Stimulated activated CD8-positive, alpha-beta memory T cell treated with anti-CD3 and anti-CD28 coated beads, Interleukin-15, amount 100 ng/mL, for 48 hours (primary cell): ENCODE measurements at places on chromosomes 16 and 17.

DNA sequence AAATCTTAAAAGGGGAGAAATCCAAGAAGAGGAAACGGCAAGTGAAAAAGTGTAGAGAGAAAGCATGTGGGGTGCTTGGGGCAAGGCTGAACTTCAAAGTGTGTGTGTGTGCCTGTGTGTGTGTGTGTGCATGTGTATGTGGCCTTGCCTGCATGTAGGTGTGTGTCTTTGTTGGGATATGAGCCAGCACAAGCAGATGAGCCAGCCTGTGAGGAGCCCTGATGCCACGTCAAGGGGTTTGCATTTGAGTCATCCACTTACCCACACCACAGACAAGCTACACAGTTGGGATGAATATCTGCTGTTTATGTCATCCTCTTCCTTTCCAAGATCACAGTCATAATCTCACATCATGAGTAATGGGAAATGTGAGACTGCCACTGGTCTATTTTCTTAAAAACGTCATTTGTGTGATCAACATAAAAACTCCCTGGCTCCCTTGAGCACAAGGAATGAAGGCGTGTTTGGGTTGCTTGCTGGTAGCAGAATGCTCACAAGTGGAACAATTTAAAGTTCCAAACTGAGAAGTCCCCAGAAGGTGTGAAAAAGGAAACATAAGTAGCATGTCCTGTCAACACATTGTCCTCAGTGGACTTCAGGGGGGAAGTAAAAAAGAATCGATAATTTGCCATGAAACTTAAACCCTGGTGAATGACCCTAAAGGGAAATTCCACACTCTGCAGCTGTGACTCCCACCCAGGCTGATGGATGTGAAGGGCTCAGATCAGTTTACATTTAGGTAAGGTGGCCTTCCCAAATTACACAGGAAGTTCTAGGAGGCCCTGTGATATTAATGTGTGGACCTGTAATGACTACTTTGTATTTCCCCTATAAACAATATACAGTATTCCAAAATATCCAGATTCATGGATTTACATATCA is 14.7 kb downstream of the KCTD19 start:
- peak; percentile 83 for DNase-seq

GRCh38 chr17:28982131-28982793 is 23.6 kb downstream of the SEZ6 start:
- no peak for DNase-seq

DNA sequence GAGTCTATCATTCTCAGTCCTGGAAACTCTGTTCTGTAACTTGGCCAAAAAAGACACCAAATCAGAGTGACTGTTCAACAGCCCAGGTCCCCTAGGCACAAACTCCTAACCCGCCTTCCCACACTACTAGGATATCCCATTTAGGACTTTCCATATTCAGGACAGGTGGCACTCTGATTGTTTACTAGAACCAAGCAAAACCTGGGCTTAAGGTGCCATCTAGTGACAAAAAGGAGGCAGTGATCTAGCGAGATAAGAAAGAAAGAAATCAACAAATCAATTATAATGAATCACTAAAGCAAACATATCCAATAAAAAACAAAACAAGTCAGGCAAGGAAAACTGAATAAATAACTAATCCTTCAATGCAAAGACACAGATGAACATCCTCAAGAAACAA is 203.9 kb downstream of the CEP112 start:
- no peak for DNase-seq

DNA sequence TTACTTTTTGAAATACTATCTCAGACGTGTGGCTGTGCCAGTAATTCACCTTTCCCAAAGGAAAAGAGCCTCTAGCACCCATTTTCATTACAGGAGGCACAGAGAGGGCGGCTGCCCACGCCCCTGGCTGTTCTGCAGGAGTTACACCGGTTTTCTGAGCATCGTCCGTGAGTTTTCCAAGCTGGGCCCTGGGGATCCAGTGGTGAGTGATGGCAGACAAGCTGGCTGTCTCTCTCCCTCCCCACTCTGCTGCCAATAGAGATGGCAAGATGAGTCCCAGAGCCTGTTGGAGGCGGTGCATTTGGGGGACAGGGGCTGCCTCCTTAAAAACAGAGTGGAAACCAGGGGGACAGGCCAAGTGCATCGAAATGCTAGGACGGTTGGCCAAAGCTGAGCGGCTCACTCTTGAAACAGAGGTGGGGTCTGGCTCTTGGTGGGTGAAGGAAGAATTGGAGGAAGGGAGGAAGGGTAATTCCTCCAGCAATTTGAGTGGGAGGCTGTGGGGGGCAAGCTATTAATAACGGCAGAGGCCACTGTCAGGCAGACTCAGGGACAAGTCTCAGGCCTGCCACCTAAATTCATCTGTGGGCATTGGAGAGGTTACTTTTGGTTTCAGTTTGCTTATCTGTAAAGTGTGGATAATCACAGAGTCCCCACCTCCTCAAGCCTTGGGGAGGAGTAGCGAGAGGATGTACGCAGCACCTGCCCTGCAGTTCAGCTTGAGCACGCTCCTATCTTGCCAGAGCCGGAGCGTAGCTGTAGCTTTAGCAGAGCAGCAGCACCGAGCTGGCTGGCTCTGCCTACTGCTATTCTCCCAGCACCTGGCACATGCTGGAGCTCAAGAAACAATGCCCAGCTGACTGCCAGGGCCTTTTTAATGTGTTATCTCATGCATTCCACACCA is 7.5 kb upstream of the NOS2 start:
- no peak for DNase-seq

DNA sequence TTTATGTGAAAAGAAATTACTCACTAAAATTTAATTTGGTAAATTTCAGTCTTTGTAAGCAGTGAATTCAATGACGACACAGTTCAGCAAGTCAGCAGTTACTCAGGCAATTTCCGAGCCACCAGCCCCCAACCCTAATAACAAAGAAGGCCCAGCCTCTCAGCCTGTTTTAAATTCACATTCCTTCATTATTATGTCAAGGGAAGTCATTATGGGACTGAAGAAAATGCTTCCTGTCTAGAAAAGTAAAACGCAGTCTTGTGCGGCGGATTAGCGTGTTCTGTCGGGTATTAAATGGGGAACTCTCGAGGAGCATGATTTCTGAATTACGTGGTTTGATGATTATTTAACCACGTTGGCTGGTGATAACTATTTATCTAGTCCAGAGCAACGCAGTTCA is 177.6 kb downstream of the AIPL1 start:
- no peak for DNase-seq
